SHP77 treated with DMSO at 0.1 percent for 48 hours (cell line): ENCODE measurements at places on chromosomes 3 and 15.

DNA sequence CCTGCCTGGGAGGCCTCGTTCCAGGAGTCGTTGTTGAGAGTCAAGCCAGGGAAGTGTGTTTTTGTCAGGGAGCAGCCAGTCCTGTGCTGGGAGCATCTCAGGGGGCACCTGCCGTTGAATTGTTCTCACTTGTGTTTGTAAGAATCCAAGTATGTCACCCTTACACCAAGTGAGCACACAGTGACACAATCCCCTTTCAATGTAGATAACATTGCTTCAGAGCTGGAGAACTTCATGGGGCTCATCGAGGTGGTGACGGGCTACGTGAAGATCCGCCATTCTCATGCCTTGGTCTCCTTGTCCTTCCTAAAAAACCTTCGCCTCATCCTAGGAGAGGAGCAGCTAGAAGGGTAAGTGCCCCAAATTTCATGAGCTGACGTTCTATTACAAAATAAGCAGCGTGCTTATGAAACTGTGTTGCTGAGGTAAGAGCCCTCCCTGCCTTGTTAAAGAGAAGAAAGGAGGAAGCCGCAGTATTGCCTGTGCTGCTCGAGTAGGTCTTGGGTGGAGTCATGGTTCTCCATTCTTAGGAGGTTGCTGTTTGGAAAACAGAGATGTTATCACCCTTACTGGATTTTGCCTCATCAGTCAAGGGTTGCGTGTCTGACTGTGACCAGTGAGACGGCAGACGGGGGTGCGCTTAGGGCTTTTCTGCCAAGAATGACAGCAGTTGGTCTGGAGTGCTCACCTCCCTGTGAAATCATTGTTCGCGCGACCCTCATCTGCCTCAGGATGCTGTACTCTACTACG, 108.1 kb downstream of the PGPEP1L start:
- peak; percentile 29 for DNase-seq

DNA sequence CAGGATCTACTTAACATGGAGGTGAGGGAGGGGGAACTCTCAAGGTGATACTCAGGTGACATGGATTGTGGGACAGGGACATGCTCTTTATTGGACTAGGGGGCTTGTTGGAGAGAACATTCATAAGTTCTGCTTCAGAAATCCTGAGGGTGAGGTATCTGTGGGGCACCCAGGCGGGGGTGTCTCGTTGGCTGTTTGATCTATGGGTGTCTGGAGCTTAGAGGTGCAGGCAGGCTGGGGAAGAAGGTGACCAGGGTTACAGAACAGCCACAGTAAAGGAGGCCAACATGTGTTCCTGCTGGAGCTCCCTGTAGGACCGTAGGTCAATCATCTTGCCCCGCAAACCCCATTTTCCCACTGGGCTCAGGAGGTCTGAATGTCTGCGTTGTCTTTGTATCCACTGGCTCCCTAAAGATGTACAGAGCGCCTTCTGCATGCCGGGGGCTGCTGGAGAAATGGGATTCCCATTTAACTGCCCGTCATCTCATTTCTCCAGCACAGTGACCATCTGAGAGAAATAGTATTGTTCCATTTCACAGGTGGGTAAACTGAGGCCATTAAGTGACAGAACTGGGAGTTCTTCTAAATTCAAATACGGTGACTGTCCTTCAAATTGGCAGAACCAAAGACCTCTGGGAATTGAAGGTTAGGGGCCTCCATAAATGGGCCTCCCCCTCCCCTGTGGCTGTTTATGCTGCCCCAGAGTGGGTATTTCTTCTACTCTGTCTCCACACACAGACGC, 40.3 kb upstream of the TSEN2 start:
- no peak for DNase-seq

DNA sequence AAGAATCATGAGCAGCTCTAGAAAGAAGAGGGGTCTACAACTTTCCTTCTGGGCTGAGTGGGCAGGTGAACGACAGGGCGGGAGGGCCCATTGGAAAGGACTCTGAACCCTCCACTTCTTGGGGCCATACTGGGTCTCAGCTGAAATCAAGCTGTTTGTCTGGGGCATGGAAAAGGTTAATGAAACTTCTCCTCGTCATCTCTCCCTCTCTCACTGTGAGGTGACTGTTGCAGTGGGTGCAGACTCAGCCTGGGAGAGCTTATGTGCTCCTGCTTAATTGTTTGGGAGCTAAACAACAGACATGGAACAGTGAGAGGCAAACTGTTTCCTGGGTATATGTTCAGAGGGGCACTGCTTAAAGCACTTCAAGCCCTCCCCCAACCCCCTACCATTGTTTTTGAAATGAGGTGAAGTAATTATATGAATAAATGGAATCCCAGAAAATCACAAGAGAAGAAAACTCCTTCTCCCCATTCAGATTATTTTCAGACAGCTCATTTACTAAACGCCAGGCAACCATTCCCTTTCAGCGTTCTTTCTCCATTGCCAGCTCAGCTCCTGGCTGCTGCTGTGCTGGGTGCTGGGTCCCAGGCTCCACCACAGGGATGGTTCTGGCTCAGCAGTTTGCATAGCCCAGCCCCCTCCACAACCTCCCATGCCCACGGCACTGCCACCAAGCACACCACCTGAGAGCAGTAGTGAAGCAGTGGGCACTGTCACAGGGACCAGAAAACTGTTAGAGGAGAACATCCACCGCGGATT, 444.9 kb upstream of the TBL1XR1 start:
- peak; percentile 29 for DNase-seq

DNA sequence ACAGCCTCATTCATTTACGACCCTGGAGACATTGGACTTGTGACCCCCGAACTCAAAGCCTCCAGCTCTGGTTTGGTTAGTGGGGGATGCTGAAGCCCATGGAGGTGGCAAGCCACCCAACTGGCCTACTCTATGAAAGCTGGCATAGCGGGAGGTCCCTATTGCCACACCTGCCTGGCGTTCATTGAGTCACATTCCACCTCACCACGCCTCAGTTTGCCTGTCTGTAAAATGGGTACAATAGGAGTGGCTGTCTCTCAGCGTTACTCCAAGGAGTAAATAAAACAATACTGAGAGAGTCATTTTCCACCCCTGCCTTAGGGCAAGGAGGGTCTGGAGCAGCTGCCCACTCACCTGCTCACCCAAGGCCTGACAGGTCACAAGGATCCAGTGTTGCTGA, 60.2 kb downstream of the NUP210 start:
- no peak for DNase-seq

DNA sequence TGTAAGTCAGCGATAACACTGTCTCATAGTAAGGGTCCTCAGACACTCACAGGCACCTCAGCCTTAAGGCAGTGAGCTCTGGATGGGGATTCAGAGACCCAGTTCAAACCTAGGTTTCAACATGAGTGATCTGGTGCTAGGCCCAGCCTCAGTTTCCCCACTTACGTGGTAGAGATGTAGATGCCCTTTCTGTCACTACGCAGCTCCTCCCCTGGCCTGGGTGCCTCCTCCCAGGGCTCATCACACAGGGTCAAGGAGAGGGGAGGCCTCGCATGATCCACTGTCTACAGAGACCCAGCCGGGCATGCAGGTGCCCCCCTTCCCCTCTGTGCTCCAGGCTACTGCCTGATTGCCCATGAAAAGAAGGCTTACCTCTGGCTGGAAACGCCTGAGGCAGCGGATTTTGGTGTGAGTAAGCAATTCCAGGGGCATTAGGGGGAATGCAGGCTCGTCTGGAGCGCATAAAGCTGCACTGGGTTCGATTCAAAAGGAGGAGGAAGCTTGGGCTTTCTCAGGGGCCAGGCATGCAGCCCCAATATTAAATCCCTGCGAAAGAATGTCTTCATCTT, 69.8 kb upstream of the ANKRD34C start:
- no peak for DNase-seq

GRCh38 chr3:102444101-102444500, 9.3 kb downstream of the ZPLD1 start:
- no peak for DNase-seq

GRCh38 chr3:39232859-39233258, 40.5 kb upstream of the XIRP1 start:
- DNase-seq: no peak

DNA sequence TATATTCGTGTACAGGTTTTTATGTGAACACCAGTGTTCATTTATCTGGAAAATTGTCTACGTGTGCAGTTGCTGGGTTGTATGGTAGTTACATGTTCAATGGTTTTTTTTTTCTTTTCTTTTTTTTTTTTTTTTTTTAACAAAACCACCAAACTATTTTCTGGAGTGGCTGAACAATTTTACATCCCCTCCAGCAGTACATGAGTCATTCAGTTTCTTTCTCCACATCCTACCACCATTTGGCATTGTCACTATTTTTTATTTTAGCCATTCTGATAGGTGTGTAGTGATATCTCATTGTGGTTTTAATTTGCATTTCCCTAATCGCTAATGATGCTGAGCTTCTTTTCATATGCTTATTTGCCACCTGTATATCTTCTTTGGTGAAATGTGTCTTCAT, 256.3 kb upstream of the EOMES start:
- DNase-seq: no peak

DNA sequence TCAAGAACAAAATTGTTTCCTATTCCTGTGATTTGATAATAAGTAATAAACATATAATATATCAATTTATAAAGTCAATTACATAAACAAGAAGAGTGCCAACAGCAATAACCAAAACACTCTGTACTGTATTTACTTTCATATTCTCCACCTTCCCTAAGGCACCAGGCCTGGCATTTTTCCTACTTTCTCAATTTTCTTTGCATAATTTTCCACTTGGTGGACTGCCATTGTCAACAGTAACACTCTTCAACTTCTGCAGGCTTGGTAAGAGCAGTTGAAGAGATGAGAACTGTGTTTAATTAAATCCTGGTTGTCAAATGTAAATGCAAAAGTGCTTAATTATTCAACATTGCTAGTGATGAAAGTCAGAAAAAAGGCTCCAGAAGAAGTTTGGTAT, 229.8 kb upstream of the PLSCR5 start:
- no peak for DNase-seq

GRCh38 chr3:195859061-195859845, 47.5 kb upstream of the MUC4 start:
- no peak for DNase-seq

DNA sequence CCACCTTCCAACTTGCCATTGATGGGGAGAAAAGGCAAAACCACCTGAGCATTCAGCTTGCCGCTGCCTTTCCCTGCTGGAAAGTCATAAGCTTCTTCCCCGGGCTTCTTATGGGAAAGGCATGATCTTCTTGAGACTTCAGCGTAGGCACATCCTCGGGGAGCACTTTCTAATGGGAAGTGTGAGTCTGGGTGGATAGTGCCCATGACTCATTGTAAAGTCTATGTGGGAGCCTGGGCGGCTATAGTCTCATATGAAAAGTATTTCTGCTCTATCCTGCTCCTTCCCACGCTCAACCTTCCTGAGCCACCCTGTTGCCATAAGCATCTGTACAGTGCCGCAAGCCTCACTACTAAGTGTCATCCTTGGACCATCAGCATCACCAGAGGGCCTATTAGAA, 309.9 kb upstream of the THBS1 start:
- DNase-seq: no peak

- DNase-seq: peak; percentile 67
Observed at GRCh38 chr15:33068511-33068990, 126.0 kb downstream of the FMN1 start.

GRCh38 chr15:41079717-41080116, 36.4 kb downstream of the INO80 start:
- no peak for DNase-seq

DNA sequence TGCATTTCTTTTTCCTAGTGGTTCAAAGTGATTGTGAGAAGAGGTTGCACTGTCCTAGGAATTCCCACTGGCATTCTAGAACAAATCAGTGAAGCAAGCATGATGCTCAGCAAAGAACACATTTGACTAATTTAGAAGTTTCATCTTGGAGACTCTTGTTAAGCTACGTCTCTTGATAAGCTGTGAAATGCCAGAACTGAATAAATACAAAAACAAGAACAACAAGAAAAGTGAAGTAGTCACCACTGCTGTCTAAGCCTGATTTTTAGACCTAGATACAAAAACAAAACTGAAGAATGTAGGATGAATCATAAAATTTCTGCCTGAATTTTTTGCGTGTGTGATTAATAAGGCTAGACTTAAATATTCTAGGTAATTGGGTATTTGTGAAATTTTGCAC, 1162.4 kb downstream of the TUSC7 start:
- DNase-seq: no peak

- no peak for DNase-seq
Observed at GRCh38 chr3:177470197-177470941, 273.1 kb upstream of the TBL1XR1 start.

DNA sequence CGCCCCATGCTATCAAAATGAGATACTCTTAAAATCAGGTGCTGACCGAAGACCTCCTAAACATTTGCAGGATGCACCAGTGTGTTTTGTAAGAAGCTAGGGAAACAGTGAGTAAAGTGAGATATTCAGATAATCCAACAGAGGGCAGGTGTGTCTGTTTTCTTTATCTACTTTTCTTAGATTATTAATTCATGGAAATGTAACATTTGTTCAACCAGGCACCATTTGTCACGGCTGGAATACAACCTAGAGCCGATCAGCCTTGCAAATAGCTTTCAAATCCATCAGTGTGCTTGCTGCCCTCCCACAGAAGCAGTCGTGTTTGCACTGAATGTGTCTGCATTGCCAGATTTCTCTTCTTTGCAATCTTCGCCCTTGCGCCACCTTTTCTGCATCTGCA, 201.9 kb upstream of the CHRM5 start:
- no peak for DNase-seq

- DNase-seq: no peak
Observed at GRCh38 chr3:100662113-100662823, 47.0 kb upstream of the TFG start.

GRCh38 chr15:41182266-41182665, 48.3 kb downstream of the EXD1 start:
- no peak for DNase-seq

- DNase-seq: peak; percentile 29
Observed at GRCh38 chr15:64092864-64093626, 593 bp downstream of the CIAO2A start.

- no peak for DNase-seq
Observed at GRCh38 chr3:66997560-66998112, 471 bp upstream of the KBTBD8 start.

- no peak for DNase-seq
Observed at GRCh38 chr3:106010829-106011228, 142.0 kb upstream of the CBLB start.

DNA sequence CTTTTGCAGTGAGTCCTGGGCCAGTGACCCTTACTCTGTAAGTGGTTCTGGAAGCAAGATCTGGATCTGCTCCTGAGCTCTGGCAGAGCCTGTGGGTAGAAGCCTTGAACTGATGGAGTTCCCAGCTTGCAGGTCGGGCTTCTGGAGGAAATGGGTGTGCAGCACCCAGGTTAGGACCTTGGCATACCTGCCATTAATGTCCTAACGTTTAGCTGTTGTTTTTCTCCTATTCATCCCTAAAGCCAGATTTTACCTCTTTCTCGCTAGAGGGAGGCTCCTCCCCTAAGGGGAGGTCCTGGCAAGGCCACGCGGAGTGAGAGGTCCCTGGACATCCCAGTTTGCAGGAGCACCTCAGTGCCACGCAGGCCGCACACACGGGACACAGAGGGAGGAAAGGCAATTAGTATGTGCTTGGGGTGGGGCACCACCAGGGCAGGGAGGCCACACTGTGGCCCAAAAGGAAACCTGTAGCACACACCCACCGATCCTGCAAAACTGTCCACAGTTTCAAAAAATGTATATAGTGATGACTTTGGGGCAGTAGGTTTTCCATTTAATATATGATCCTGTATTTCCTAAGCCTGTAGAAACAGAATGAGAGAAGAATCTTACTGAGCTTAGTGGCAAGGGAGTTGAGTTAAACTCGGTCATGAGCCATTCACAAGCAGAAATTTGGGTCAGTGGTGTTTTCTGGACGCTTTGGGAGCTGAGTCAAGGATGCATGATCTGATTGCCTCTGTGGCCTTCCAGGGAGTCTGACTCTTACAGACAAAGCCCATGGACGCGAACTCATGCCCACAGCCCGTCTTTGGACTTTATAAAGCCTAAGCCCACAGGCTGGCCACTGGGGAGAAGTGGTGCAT, 148.7 kb downstream of the LRRK1 start:
- no peak for DNase-seq

GRCh38 chr15:90376789-90377188, 11.3 kb upstream of the IQGAP1 start:
- DNase-seq: no peak
